Stimulated activated CD4-positive, alpha-beta T cell treated with anti-CD3 and anti-CD28 coated beads, Interleukin-4, amount 100 ng/mL, for 48 hours (primary cell): ENCODE measurements at places on chromosomes 16 and 17.

GRCh38 chr16:72536723-72537435 lies 364.9 kb upstream of the PMFBP1 start:
- no peak for DNase-seq

- no peak for DNase-seq
Observed at GRCh38 chr17:60445144-60445543, 22.9 kb downstream of the CHCT1 start.

DNA sequence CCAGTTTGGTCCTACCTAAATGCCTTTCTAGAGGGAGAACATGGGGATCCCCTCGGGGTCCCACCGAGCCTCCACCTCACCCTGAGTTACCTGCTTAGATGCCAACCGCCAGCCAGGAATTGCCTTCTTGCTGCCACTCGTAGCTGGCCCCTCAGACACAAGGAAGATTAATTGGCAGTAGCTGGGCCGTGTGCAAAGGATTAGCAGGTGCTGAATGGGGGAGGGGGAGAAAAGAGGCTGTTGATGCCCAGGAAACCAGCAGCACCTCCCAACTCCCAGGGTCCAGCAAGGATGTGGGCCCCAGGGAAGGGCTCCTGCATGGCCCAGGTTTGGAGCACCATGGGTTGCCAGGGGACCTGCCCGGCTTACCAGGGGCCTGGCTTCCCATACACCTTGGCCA lies at the start of gene CNGB1:
Gene CNGB1, minus strand, starts transcription at position 159 of the 400 bp plus-strand sequence. CDS start 3,842 bp downstream, outside the sequence.
- no peak for DNase-seq

DNA sequence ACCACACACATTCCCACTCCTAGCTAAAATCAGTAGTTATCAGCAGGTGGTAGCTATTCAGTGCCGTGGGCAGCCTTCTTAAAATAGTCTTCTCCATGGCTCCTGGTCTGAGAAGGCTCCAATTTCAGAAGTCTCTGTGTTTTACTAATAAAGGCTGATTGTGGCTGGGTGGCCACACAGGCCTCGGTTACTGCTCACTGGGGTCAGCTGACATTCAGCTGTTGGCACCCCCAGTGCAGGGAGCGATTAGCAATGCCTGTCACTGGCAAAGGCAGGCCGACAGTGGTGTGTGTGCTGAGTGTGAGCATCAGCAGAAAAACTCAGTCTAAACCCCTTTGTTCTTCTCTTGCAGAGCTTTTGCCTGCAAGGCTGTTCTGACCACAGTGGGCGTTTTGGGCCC lies 16.6 kb upstream of the DBNDD1 start:
- DNase-seq: no peak

DNA sequence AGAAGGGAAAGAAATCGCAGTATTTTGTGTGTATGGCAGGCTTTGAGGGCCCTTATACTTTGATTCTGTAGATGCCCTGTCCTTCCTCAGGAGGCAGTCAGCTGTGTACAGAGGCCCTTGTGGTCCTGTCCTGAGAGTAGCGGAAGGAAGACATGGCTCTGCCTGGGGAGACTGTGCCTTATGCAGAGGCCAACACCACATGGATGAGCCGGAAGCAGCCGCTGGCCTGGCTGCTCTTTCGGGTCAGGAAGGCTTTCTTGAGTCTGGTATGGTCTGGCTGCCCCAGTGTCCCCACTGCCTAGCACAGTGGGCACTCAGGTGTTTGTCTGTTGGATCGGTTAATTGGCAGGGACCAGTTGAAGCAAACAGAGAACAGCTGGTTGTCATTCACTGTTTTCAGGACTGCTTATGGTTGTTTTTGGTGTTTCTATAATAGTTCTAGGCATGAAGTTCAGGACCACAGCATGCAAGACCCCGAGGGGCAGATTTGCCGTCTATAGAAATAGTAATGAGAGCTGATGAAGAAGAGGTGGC lies 12.4 kb downstream of the USP10 start:
- DNase-seq: no peak

DNA sequence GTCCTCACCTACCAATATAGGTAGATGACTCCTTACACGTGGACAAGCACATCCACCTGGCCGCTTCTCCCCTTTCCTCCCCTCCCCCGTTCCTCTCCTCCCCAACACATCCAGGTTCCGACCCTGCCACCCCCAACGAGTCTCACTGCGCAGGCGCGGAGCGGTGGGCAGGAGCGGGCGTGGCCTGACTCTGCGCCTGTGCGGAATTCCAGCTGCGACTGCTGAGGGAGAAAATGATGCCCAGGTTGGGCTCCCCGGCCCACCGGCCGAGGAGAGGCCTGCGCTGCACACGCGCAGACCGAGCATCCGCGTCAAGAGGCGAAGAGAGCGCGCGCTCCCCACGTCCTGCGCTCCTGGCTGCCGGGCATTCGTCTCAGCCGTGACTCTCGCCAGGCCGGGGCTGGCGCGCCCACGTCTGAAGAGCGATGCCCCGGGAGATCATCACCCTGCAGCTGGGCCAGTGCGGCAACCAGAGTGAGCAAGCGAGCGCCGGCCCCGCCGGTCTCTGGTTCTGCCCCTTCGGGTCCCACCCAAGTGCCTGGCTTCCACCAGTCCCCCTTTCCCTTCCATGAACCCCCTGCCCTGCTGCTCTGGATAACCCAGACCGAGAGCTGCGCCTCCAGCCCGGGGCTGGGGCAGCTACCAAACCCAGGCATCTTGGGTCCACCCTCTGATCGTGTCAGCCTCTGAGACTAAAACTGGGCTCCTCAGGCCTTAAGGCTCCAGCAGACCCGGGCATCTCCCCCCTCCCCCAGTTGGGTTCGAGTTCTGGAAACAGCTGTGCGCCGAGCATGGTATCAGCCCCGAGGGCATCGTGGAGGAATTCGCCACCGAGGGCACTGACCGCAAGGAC lies at the start of gene TUBG2:
Gene TUBG2, plus strand, starts transcription at position 206 of the 853 bp plus-strand sequence. Its CDS starts 220 bp downstream, at position 426.
- no peak for DNase-seq
